H4 (cell line): ENCODE measurements at places on chromosomes 1 and 21. TPM values are rescaled to one million over a fixed set of nuclear protein-coding genes. Genes with fewer than 3 reads are reported as not detected.

- DNase-seq, result no peak
These were observed 8.3 kb upstream of the HES5 start for GRCh38 chr1:2538376-2538775.

ETV3L gene
- total RNA-seq, result not detected in 2 replicates

CAPZA1 gene
- 97.8 and 101 TPM in 2 replicates for total RNA-seq

MSH4 gene
- total RNA-seq, result not detected in 2 replicates

TMEM79 gene
- 1.4 and 7.3 TPM in 2 replicates for total RNA-seq

GRCh38 chr1:111361761-111362160, 65.8 kb downstream of the OVGP1 start:
- DNase-seq, result no peak

- no peak for DNase-seq
These were observed 117.0 kb downstream of the TGFB2 start for GRCh38 chr1:218462116-218462515.

KCNK2 gene
- 0.60 and 1.7 TPM in 2 replicates for total RNA-seq

DNA sequence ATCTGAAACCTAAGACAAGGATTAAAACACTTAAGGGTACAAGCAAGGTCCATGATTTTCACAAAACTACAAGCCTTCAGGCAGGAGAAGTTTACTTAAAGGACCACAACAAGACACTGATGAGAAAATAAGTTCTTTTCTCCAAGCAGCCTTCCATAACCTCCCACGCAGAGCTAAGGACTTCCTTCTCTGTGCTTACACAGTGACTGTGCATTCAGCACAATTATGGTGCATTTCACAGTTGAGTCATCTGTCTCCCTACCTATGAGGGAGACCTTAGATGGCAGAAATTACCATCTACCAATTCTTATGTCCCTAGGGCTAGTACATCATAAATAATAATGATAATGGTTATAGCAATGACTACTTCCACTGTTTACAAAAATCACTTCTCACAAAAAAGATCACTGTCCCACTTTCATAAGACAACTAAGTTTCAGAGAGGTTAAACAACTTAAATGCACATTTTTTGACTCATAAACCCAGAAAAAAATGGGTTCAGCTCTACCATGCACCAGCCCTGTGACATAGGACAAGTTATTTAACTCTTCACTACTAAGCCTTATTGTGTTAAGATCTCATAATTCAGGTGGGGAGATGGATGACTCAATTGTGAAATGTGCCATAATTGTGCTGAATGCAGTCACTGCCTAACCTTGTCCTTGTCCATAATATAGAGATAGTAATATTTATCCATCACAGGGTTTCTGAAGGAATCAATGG, 45.3 kb downstream of the TARBP1 start:
- peak; percentile 51 for DNase-seq

DNA sequence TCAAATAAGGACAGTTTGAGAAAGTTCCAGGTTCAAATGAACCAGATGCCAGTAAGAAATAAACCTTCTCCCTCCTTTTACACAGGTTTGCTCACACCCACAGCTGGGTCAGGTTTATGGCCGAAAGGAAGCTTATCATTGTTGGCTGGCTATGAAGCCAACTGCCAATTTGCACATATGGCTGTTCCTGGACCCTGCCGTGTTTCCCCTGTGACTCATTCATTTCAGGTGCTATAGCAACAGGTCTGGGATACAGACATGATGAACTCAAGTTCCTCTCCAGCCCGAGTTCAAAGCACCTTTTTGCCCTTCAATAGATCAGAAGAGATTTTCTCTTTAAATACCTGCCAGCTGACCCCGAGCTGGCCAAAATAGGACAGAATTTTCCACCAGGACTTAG, 134.4 kb upstream of the SMYD2 start:
- peak; percentile 7 for DNase-seq

DNA sequence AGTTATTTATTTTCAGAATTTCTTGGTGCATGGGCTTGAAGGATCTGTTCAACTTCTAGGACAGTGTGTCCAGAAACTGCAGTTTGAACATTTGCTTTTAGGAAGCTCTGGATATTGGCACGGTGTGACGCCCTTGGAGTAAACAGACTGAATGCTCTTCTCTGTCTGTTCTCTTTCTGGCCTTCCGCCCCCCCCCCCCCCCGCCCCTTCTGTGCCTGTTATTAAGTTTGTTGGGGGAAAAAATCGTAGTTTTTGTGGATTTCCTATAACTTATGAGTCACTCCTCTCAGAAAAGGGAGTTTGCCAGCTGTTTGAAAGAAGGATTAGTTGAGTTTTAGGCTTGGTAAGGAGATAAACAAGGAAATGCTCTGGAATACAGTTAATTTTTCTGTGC, 1.2 kb downstream of the KCTD3 start:
- DNase-seq, result peak; percentile 14

GRCh38 chr21:40505244-40505643, 341.7 kb downstream of the DSCAM start:
- no peak for DNase-seq

- no peak for DNase-seq
These were observed 13.0 kb upstream of the LDLRAP1 start for GRCh38 chr1:25530186-25531081.

DNA sequence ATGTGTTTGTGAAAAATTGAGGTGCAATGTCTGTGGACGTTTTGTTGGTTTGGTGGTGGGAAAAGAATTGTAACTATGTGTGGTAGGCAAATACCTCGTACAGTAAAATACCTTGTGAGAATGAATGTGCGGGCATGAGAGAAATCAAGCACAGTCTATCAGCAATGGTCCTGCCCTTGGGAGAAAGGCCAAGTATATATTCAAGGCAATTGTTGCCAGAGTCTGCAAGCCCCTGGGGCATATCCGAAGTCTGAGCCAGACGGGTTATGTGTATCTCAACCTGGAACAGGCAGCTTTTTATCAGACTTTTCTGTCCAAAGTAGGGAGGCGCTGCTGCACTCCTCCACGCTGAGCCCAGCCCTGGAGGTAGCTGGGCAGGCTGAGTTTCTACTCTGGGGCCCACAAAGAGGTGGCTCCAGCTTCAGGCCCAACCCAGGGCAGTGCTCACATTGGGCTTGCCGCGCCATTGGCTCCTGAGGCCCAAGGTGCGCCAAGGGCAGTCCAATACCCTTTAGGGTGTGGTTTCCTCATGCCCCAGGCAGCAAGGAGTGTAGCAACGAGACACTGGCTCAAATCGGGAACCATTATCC, 9.4 kb upstream of the GNL2 start:
- no peak for DNase-seq

EPHA10 gene
- not detected in 2 replicates for total RNA-seq

DNA sequence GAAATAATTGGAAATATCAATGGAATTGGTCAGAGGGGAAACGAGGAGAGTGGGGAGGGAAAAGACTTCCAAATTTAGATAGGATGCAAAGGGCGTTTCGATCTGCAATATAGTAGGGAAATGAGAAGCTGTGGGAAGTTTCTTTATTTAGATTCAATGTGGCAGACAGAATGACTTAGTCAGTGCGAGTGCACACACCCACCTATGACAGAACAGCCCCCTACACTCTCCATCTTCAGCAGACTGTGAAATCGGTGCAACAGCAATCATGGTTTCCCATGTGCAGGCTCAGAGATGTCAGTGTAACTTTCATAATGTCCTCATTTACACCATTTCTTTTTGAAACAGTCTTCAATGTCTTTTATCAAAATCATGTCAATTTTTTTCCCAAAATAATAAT, 46.0 kb downstream of the DIP2A start:
- DNase-seq, result no peak

GRCh38 chr1:18994381-18994780, 37.9 kb upstream of the IFFO2 start:
- no peak for DNase-seq

DNA sequence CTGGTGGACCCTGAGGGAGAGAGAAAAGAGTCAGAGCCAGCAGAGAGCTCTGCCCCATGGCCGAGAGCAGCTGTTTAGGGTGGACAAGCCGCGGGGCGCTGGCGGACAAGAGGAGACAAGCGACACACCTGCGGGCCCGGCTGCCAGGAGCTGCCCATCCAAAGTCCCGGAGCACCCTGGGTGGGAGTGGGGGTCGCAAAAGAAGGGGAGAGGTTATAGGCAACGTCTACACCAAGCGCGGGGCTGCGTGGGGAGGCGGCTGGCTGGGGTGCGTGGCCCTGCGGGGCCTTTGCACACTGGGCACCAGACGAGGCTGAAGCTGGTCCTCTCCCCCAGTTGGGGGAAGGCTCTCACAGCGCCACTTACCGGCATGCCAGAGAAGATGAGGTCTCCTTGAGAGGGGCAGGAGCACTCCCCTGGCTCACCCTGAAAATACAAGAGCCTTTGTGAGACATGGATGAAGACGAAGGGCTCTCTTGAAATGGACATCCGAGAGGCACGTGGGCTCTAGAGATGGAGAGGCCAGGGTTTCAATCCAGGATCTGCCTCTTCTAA, 24.1 kb downstream of the COL16A1 start:
- no peak for DNase-seq

DNA sequence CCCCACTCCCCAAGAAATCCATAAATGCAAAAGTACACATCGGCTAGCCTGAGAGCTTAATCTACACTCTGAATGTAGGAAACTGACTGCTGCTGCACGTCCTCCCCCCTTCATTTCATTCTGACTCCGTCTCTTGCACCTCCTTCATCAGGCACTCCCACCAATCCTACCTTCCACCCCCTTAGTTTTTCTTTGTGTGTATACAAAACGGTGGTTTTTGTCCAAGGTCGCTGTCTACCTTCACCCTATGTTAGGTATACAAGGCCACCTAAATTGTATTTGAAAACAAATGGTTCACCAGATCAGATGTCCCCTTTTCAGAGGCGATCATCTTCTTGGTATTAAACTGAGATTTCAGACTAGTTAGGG, 1.9 kb downstream of the WDR26 start:
- DNase-seq, result no peak

OTUD3 gene
- 0.58 and 1.6 TPM in 2 replicates for total RNA-seq

TTF2 gene
- total RNA-seq, result 2.9 and 5.9 TPM in 2 replicates

- DNase-seq, result no peak
These were observed 8.1 kb downstream of the SPRR2A start for GRCh38 chr1:153049211-153049610.

TBX19 gene
- total RNA-seq, result 0.17 TPM in 1 of 2 replicates, not detected in the other

TNFAIP8L2 gene
- total RNA-seq, result not detected in 2 replicates

POU3F1 gene
- not detected in 2 replicates for total RNA-seq

DNA sequence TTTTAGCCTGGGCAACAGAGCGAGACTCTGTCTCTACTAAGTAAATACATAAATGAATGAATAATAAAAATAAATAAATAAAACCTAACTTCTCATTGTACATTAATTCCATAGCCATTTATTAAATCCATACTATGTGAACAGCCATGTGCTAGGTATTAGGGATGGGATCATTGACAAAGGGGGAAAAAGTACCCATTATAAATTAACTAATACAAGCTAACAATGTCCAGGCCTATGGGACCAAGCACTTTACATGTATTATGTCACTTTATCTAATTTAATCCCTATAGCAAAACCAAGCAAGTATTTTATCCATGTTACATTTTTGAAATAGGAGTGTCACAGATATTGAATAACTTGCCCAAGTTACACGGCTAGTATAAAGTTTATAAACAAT, 2.6 kb upstream of the CDC7 start:
- no peak for DNase-seq

PRDM16 gene
- total RNA-seq, result 0.14 and 0.97 TPM in 2 replicates

GRCh38 chr21:15050568-15051377, 14.0 kb downstream of the NRIP1 start:
- no peak for DNase-seq

DNA sequence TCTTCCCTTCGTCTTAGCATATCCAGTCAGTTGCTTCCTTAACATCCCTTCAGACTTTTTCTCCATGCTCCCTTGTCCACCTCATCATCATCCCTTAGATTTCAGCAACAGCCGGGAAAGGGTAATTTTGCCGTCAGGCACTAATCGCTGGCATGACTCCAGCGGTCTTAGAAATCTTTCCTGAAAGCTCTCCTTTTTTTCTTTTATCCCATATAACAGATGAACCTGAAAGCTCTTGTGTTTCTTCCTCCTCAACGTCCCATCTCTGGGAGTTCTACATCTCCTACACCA, 10.4 kb upstream of the BOLA1 start:
- DNase-seq, result no peak

DCST1 gene
- not detected in 2 replicates for total RNA-seq
